ENCODE measurements at places on chromosomes 11 and 22.
A peak's percentile ranks its signal among the peaks of the same experiment; 100 is the strongest.

- DNase-seq, result no peak
These were observed 115.2 kb upstream of the IGLL5 start for GRCh38 chr22:22772396-22772795.

DNA sequence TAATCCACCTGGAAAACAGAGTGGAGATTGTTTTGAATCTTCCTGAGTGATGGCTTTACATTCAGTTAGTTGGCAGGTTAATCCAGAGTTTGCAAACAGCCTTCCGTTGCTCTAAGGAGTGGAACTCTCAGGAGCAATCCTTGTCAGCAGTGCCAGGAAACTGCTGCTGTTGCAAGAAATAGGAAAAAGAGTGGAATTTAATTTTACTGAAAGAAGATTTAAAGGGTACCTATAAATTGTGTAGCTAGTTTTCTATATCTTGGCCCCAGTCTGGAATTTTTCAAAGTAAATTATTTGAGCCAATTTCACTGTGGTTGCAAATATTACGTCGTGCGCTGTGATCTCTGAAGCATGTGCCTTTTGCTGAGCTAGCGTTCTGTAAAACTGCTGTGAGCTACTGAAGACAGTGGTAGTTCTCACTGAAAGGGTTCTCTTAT is 55.5 kb upstream of the SLC5A12 start:
- no peak for DNase-seq

GRCh38 chr22:42511401-42511891 is 8.2 kb downstream of the RRP7A start:
- DNase-seq, result no peak

GRCh38 chr11:44226490-44226889 is 83.4 kb downstream of the ALX4 start:
- no peak for DNase-seq

- peak; percentile 53 for DNase-seq
These were observed 40.5 kb upstream of the RIC3 start for GRCh38 chr11:8209208-8209807.

GRCh38 chr11:44556735-44557409 is 8.6 kb upstream of the CD82 start:
- DNase-seq, result peak; percentile 79

- DNase-seq, result peak; percentile 58
These were observed at the start of gene CCND1 for GRCh38 chr11:69640995-69641581. Gene CCND1 (plus strand): TSS chr11:69641156. CDS start chr11:69641314, 158 bp downstream.

- DNase-seq, result no peak
These were observed 54.0 kb upstream of the PITPNB start for GRCh38 chr22:27972732-27973698.

DNA sequence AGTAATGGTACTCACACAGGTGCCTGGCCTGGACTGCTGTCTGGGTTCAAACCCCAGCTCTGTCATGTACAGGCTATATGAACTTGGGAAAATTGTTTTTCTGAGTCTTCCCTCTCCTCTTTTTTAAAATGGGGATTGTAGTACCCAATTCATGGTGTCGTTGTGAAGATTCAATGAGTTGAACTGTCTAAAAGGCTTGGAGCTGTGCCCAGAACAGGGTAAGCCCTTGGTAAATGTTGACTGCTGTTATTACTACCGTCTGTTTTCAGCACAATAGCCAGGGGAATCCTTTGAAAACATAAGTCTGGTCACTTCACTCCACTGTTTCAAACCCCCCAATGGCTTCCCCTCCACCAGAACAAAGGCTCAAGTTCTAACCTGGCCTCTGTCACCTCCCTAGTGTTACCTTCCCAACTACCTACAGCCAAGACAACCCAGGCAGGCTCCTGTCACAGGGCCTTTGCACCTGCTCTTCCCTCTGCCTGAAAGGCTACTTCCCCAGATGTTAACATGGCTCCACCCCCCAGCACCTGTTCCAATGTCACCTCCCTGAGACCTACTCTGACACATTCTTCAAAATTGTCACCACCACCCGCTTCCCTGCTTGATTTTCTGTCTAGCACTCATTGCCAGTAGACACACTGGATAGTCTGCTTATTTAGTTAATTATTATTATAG is 152.8 kb downstream of the CHST1 start:
- DNase-seq, result no peak

- no peak for DNase-seq
These were observed 83.0 kb downstream of the PDHX start for GRCh38 chr11:34999453-34999852.

DNA sequence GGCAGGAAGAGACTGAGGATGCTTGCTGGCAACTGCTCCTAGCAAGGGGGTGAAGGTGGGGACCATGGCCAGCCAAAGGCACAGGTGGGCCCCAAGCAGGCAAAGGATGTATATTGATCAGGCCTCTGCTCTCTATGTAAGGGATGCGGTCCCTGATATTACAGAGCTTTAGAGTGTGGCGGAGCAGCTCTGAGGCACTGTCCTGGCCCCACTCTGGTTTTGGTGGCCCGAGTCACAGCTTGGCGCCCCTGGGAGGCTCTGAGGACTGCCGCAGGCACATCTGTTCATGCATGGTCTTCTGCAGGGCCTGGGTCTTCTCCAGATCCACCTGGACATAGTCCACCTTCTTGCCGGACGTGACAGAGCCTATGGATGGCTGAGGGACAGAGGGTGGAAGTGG is 45.5 kb downstream of the GAB4 start:
- DNase-seq, result no peak

GRCh38 chr11:44884056-44884455 is 66.6 kb downstream of the TP53I11 start:
- DNase-seq, result no peak

DNA sequence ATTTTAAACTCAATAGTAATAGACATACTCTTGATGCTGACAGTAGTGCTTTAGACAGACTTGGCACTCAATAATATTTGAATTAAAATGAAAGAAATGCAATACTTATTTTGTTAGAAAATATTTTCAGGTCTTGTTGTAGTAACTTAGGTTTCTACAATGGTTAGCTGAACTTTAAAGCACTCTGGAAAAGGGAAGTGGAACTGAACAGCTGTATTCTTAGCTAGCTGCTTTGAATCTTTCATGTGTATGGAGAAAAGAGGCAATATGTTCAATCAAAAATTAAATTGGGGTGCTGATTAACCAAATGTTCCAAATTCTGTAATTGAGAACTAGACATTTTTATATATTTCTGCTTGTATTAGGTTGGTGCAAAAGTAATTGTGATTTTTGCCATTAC is 517.9 kb upstream of the RAG2 start:
- no peak for DNase-seq

- DNase-seq, result no peak
These were observed 32.5 kb upstream of the OR6M1 start for GRCh38 chr11:123838659-123839058.

DNA sequence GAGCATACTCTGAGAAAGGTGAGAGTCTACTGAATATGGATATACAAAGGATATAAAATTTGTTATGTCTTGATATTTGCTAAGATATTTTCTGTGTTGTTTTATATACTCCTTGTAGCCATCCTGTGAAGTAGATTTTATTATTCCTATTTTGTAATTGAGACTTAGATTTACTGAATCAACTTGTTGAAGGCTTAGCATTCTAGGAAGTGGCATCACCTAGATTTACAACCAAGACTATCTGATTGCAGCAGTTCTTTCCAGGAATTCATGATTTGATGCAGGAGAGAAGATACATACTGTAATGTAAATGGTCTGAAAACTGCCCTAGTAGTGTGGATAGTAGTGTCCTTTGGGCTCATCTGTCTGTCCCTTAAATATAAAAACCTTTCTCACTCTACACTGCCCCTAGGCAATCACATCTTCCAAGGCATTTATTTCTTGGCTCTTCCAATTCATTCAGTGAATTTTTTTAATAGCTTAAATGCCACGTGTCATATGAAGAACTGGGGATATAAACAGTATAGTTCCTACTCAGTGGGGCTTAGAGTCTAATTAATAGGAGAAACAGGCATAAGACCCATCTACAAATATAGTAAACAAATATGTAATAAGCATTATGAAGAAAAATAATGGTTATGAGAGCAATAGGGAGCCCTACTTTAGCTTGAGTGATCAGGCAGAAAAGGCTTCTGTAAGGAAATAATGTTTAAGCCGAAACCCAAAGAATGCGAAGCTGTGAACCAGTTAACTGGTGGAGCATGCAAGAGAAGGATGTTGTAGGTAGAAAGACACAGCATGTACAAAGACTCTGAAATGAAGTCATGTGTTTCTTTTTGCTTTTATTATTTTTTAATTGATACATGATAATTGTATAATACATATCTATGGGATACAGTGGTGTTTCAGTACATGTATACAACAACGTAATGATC is 13.6 kb downstream of the IPO7 start:
- no peak for DNase-seq

- DNase-seq, result no peak
These were observed 7.0 kb upstream of the GLYATL1B start for GRCh38 chr11:59079086-59079485.

GRCh38 chr11:11245453-11245852 is 107.6 kb downstream of the CSNK2A3 start:
- DNase-seq, result no peak

GRCh38 chr22:41676134-41676533 is 12.5 kb downstream of the SNU13 start:
- no peak for DNase-seq

GRCh38 chr22:23777776-23778576 is 5.3 kb downstream of the MMP11 start:
- DNase-seq, result no peak

DNA sequence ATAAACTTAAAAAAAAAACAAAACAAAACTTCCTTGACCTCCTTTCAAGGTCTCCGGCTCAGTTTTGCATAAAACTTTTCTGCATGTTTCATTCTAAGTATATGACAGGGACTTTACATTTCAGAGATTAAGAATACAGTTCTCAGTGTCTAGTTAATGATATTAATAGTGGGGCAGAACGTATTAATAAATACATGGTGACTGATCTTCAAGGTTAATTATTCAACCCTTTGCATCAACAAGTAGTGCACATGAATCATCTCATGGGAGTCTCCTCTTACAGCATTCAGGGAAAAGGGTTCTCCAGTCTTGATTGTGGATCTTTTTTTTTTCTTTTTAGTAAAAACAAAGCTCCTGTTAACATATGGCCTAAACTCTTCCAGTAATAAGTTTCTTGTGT is 146.8 kb downstream of the KIRREL3 start:
- DNase-seq, result no peak

GRCh38 chr11:77770629-77771028 is 49.9 kb downstream of the RSF1 start:
- no peak for DNase-seq

DNA sequence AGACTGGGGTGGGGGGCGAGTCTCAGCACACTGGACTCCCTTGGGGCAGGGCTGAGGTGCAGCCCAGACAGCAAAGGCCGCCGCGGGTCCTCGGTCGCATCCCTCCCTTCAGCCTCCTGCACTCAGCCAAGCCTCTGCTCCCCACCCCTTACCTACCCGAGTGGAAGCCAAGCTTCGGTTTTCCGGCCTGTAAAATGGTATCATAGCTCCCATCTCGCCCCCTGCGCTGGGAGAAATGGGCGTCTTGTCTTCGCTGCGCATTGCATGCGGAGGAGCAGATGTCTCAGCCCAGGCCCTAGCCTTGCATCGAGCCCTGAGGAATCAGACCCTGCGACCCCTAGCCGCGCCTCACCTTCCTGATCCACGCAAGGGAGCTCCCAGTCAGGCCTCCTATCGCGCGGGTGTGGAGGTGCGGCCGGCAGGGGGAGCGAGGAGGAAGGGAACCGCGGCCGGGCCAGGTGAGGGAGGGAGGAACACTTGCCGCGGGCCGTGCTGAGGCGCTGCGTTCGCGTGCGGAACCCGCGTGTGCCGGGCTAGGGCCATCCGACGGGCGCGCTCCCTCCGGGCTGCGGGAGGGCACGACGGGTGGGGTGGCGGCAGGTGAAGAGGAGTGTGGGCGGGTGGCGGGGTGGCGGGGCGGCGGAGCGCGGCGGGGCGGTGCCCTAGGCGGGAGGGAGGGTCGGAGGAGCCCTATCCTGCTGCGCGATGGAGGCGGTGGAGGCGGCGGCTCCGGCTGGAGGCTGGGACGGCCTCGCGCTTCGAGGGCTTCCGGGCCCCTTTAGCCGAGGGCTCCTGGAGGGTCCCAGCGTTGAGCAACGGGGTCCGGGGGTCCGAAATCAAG is 4.1 kb upstream of the TBX1 start:
- peak; percentile 76 for DNase-seq

- no peak for DNase-seq
These were observed 48.0 kb downstream of the CELF1 start for GRCh38 chr11:47504910-47505309.

GRCh38 chr11:109106151-109106906 is 315.7 kb upstream of the C11orf87 start:
- DNase-seq, result no peak

- no peak for DNase-seq
These were observed 16.8 kb upstream of the GLYATL1 start for GRCh38 chr11:58922479-58922878.

DNA sequence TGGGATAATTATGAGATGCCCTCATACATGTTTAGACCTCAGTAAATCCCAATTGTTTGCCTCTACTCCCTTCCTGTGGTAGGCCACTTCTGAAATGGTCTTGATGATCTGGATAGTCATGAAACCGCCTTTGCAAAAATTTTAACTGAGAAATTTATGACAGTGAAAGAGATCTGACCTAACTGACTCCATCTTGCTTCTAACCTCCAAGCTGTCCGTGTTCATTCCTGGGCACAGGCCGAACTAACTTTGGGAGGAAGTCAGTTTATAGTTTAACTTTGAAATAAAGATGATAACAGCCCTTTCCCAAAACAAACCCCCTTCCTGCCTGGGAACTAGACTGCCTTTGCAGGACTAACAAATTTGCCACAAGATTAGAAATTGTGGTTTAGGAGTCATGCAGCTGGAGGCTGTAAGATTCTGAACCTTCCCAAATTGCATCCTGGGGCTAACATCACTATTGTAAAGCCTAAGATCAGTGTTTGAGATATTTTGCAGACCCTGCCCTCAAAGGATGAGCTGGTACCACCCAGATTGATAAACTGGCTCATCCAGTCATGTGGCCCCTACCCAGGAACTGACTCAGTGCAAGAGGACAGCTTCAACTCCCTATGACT is 19.9 kb upstream of the CTR9 start:
- no peak for DNase-seq

- no peak for DNase-seq
These were observed 51.1 kb upstream of the SLC25A1 start for GRCh38 chr22:19229600-19229999.

DNA sequence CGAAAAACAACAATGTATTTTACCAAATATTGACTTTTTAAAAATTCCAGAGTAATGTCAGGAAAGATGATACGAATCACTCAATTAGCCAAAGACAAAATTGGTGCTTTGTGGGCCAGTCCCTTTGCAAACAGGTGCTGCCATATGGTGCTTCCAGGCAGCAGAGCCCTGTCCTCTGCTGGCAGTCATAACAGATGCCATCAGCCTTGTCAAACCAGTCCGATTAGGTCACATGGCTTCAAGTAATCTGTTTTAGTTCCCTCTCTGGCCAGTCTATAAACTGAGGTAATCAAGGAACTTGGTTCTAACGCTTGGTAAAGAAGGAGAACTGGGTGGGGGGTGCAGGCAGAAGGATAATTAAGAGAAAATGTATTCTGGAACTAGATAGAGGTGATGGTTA is 49.1 kb upstream of the CAPRIN1 start:
- no peak for DNase-seq

DNA sequence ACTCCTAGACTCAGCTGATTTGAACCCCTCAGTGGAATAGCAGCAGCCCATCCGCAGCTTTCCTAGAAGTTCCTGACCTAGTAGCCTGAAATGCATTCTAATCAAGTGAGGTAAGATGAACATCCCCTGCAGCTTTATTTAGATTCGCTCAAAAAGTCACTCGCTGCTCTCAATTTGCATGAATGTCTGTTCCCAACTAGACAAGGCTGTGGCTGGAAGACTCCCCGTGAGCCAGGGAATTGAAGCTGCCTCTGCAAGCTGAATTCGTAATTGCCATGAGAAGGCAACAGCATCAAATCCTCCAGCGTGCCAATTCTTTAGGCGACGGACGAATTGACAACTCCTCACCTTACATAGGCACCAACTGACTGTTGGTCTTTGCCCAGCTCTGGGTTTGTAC is 17.1 kb upstream of the SCN3B start:
- DNase-seq, result no peak

Measured in stimulated activated CD4-positive, alpha-beta T cell treated with anti-CD3 and anti-CD28 coated beads, Interleukin-15, amount 100 ng/mL, for 24 hours (primary cell).